ENCODE measurements at places on chromosomes 6 and 20.

GRCh38 chr20:55471052-55472006 is 534.0 kb downstream of the CBLN4 start:
- no peak for DNase-seq

DNA sequence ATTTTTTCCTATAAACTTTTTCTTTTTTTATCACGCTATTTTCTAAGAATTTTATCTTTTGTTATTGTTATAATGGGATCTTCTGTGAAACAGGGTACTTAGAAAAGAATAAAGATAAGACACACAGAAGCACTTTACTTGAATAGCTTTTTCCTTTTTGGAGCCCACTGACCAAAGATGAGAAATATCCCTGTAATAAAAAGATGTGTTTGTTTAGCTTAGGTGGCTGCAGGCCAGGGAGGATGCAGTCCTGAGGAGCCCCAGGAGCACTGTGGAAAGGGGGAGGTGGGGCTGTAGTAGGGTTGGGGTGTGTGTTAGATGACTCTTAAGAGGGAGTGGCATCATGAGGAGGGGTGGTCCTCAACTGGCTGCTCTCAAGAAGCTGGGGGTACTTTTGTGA is 128.6 kb downstream of the ARID1B start:
- DNase-seq = no peak

DNA sequence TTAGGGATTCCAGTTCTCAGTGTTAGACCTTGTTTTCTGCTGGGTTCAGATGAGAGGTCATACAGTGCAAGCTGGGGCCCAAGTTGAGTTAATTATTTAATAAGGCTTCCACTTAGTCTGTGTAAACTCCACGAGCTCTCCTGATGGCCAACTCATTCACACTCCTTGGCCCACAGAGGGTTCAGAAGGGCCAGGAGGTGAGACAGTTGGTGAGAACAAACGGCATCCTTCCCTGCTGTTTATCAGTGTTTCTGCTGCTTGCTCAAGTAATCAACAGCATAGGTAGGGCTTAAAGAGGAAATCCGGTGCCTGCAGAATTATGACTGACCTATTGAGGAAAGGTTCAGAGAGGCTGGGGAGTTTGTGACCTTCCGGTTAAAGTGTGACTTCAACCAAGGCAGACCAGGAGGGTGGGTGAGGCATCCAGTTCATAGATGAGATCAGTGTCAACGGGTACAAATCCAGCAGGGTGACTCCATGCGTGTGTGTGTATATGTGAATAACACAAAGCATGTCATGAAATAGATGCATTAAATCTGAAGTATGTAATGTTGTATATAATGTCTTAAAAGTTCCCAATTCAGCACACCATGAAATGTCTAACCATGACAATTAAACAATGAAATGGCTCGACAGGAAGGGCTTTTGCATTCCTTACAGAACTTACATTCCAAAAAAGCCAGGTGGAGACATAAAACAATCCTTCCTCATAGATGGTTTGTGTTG is 37.4 kb upstream of the BCAS1 start:
- DNase-seq = no peak

GRCh38 chr6:98924647-98925046 is 23.1 kb downstream of the FBXL4 start:
- no peak for DNase-seq

DNA sequence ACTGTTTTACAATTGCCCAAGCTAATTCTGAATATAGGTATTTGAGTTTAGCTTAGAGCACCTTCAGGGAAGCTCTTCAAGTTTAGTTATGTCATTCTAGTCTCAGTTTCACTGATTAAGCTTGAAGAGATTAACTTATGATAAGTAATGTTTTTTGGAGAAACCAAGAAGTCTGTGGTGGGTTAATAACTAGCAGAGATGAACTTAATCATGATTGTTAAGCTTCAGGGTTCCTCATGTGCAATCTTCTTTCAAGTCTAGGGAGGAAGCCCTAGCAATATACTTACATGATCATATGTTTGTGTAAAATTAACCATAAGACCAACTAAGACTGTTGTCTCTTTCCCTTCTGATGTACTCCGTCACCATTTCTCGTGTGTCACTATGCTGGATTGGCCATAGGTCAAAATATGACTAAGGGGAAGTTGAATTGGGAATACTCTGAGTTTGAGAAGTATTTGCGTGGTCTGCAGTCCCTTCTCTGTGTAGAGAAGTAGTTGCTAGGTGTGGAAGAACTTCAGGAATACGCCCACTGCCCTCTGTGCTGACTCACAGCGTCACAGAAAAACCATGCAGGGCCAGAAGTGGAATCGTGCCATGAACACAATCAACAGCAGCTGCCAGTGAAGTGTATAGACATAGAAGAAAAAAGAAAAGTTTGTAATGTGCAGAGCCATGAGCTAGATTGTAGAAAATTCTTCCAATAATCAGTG is 88.3 kb downstream of the SH3BGRL2 start:
- DNase-seq = peak; percentile 43

DNA sequence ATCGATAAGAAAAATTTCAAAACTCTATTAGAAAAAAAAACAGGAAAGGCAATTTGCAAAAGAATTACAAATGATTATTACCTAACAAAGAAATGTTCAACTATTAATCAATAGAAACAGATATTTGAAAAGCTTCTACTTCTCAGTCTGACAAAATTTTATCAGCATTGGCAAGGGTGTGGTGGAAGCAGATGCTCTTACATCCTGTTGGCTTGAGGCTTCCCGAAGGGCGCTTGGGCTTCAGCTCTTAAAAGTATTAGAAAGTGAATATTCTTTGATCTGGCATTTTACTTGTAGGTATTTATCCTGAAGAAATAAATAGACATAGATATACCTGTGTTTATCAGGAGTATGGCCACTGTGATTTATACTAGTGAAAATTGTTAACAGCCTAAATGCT is 38.7 kb downstream of the SLC35D3 start:
- no peak for DNase-seq

- DNase-seq = no peak
These were observed 106.5 kb upstream of the TIAM2 start for GRCh38 chr6:154888421-154889295.

DNA sequence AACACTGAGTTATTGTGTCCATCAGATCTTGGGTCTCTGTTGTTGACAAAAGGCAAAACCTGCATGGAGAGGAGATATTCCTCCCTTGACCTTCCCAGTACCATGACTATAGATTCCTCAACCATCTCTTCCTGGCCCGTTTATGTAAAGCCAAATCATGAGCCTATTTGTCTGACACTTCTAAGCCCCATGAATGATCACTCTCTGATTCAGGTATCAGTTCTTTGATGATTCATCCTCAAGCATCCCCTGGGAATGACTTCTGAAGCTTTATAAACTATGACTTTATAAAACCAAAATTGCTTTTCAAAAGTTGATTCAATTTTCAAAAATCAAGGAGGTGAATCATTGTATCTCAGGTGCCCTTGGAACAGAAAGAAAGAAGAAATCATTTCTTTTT is 78.7 kb upstream of the LOC128125822 start:
- DNase-seq = no peak

GRCh38 chr6:113246186-113246585 is 611.0 kb upstream of the MARCKS start:
- DNase-seq = no peak

Data from occipital lobe (tissue), 3 donors.